ENCODE measurements at places on chromosomes 2 and 18. TPM values are rescaled to one million over a fixed set of nuclear protein-coding genes. Genes with fewer than 3 reads are reported as not detected.
A peak's percentile ranks its signal among the peaks of the same experiment; 100 is the strongest.

DNA sequence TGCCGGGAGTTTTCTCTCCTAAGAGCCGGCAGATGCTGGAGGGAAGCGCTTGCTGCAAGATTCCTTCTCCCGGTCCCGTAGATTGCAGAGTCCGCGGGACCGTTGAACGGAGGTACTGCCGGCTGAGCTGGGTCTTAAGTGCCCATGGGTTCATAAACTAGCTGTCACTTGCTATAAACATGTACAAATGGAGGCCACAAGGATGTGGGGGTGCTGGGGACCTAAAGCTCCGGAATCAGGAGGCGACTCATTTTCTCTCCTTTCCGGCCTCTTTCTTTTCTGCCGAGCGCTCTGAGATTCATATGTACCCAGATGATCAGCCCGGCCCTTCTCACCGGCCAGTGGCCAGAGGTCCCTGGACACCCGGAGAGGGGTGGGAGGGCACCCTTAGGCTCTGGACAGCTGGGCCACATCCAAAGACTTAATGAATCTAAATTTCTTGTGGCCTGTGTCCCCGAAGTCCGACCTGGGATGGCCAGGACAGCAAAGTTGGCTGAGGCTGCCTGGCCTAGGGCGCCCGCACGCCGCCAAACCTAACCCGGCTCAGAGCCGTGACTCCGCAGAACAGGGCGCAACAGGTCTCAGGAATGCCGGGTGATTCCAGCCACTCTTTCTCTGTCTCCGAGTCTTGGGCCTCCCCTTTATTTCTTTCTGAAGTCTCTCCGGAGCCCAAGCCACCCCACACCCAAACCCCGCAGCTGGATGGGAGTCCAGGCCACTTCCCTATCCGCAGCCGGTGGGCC is 2.4 kb upstream of the PAX3 start:
- DNase-seq: no peak

- no peak for DNase-seq
Measured at GRCh38 chr18:78980279-78980771, 707 bp downstream of the SALL3 start.

DNA sequence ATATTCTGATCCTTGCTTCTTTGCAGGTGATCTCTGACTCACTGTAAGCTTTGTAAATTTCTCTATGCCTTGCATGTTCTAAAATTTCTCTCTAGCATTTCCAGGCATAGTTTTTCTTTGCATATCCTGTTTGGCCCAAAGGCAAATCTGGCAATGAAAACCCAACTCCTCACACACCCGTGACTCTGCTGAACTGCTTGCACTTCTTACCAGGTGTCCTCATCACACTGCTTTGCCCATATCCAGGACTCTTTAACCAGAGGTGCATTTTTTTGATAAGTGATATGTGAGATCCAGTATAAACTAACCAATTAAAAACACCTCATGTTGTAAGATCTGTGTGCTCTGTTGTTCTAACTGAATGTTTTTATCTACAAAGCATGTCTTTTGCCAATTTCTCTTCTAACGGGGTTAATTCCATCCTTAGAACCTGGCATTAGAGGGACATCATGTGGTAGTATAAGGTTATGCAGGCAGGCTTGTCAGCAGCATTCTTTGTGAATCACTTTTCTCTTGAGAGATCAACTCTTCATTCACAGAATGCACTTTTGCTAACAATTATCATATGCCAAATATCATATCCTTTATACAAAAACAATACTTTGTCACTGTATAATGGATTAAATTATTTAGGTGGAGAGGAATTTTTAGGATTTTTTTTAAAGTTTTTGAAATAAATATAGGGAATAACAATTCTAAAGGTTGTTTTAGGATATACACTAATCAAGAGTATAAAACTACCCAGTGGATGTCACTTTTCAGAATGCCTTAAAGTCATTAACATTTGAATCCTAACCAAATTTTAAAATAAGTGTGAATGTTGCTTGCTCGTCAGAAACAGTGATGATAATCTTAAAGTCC is 20.8 kb upstream of the TMX3 start:
- peak; percentile 42 for DNase-seq

DNA sequence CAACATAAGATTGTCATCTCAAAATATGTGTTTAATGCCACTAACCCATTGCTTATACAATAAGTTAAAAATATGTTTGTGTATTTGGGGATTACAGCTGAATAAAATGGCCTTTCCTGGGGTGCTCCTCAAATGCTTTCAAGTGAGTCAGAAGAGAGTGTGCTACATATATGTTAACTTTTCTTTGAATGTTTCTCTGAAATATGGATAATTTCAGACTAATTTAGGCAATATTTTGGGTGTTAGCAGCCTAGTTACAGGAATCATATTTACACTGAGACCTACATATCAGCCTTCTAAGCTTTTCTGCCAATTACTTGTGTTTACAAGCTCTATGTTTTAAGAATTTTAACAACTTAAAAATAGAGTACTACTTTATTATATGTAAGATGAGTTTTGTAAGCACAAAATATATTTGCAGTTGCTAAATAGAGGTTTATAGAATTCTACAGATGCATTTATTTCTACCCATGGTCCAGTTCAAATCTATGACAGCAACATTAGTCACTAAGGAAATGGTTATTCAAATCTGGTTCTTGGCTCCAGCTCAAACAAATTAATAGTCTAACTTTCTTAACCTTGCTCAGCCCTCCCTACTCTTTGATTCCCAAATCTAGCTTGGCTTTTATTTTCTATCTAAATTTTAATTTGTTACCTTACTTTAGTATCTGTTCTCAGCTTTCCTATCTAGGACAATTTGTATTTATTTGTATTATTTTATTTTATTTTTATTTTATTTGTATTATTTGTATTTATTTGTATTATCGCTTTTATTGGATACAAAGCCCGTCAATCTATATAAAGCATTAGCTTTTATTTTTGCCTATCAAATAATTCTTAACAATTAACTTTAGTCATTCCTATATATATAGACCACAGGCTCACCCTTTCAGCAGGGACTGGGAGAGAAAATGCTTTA is 48.9 kb downstream of the FSIP2 start:
- no peak for DNase-seq

DNA sequence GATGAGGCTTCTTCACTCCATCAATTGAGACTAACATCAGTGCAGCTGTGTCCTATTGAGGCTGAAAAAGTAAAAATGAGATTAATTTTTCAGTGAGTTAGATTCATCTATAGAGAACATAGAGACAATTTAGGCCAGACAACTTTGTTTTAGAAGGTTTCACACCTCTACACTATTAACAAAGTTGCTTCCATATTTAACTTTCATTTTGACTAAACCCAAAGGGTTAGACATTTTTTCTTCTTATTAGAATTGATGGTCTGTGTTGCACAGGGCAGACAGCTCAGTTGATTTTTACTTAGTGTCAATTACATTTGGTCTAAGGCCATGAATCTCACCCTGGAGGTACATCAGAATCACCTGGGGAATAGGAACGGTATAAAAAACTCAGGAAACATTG is 130.2 kb upstream of the NXPH2 start:
- no peak for DNase-seq

DNA sequence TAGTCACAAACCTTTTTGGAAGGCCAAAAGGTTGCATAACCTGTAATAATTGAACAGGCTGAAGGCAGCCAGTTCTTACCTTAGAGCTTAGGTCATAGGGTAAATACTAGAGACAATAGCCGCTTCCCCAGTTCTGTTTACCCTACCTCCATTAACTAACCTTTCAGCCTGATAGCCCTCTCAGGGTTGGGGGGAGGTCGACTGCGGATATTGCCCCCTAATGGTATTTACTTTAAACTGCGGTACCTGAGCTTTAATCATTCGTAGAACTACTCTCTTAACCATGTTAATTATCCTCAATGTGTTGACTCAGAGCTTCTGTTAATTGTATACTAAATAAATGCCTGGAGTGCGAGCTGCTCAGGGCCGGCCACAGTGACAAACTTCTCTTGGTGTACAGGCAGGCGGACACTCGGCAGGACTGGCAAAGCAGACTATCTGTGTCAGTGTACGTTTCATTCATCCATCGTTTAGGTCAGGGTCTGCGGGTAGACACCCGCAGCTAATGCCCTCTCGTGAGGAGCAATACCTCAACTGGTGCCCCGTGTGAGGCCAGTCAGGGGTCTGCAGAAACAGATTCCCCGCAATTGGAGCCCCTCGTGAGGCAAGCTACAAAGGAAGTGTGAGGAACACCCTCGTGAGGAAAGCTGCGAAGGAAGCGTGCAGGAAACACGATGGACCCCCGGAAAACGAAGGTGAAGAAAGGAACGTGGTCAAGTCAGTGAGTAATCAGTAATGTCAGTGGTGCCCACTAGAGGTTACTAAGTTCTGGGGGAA is 115.3 kb upstream of the SCN7A start:
- DNase-seq: no peak

The PRSS56 gene
- not detected for polyA plus RNA-seq

The SKA1 gene
- polyA plus RNA-seq: 8.4 TPM

DNA sequence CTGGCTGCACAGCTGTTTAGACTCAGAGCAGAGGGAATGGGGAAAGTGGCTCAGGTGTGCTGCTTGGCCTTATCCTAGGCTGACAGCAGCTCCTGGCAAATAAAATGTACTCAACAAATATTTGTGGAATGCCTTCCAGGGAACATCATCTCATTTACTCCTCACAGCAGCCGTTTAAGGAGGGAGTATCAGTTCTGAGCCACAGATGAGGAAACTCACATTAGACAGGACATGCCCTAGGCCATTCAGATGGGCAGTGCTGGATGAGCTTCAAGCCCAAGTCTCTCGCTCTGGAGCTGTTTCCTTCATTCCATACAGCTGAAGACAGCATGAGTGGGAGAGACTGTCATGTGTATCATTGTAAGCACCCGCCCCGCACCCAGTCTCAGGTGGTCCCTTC is 129.6 kb upstream of the CNGA3 start:
- no peak for DNase-seq

The TRIM43 gene
- not detected for polyA plus RNA-seq

- DNase-seq: no peak
Measured at GRCh38 chr2:197515315-197515738, 539 bp upstream of the MOB4 start.

DNA sequence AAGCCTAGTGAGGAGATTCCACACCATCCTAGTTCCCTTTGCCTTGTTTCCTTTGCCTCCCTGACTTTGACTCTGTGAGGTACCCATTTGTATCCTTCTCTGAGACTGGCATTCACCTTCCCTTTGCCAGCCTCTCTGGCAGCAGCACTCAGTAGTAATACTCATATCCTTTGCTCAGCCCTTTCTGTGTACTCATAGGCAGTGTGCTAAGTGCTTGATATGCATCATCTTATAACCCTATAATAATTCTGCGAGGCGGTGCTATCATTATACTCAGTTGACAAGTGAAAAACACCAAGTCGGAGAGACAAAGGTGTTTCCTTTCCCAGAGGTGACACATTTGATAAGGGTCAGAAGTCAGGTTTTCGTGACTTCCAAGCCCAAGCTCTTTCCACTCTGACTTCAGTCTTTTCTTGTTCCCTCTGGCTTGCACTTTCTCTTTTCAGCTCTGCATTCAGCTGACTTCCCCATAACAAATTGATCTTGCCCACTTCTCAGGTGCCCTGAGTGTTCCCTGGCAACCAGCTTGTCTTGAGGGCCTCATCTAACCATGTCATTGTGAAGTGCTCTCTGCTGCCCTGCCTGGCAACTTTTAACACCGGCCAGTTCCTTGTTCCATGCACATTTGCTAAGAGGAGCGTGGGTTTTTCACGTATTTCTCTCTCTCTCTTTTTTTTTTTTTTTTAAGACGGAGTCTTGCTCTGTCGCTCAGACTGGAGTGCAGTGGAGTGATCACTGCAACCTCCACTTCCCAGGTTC is 94.5 kb upstream of the UPP2 start:
- no peak for DNase-seq

GRCh38 chr2:228602288-228602687 is 420.8 kb upstream of the SPHKAP start:
- no peak for DNase-seq

The CHST10 gene
- 13.3 TPM for polyA plus RNA-seq
